KG1 (cell line): ENCODE measurements at places on chromosomes 16 and 17.

GRCh38 chr17:4626734-4627256 lies 14.7 kb downstream of the ALOX15 start:
- DNase-seq, result no peak

DNA sequence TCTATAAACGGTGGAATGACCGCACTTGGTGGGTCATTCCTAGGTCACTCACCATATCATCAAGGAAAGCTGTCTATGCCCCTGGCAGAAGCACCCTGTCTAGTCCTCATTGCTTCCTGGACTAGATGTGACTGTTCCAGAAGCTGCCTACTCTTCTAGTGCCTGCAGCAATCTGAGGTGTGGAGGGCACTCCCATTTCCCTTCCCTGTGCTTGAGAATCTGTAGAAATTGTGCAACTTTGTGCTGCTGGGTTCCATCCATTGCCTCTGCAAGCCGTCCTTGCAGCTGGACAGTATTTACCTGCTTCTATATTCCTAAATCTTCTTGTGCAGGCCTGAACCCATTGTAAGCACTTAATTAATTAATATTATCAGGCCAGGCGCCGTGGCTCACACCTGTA lies 52.1 kb downstream of the CACNG3 start:
- no peak for DNase-seq

DNA sequence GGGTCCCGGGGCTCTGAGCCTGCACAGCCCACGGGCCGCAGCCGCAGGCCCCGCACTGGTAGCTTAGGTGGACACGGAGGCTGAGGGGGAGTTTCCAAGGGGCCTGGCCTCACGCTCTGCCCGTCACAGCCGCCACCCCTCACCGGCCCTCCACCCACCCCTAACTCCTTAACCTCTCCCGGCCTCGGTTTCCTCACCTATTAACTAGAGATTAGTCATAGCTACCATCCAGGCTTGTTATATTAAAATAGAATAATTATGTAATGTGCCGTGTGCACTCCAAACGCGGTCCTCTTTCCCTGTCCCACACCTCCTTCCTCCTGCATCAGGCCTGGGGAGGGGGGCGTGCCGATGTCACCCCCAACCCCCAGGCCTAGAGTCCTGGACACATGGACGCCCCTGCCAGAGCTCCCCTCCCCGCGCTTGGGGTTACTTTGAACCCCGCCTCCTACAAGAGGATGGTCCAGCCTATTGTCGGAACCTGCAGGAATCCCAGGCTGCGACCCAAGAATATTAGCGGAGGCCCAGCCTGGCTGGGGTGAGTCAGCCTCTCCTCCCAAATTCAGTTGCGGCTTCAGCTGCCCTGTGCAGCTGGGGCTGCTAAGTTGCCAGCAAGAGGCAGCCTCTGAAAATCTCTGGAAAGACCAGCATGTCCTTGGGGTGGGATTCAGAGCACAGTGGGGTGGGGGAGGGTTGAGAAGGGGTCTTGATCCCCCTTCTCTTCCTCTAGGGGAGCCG lies 17.3 kb downstream of the SOCS3 start:
- no peak for DNase-seq

DNA sequence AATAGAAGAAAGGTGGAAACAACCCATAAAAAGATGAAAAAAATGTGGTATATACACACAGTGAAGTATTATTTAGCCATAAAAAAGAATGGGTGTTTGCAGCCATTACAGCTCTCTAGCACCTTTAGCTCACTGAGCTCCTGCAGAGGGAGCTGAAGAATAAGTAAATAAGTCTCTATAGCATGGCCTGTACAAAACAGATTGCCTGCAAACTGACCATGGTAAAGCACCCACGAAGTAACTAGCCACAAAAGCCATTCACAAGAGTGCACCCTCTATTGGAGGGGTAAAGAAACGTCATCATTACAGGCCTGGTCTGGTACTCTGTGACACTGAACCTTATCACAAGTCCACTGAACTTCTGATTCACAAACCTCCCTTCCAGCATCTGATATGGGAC lies 76.3 kb downstream of the USP32 start:
- no peak for DNase-seq

GRCh38 chr17:72445055-72445991 lies 324.5 kb downstream of the SOX9 start:
- no peak for DNase-seq

DNA sequence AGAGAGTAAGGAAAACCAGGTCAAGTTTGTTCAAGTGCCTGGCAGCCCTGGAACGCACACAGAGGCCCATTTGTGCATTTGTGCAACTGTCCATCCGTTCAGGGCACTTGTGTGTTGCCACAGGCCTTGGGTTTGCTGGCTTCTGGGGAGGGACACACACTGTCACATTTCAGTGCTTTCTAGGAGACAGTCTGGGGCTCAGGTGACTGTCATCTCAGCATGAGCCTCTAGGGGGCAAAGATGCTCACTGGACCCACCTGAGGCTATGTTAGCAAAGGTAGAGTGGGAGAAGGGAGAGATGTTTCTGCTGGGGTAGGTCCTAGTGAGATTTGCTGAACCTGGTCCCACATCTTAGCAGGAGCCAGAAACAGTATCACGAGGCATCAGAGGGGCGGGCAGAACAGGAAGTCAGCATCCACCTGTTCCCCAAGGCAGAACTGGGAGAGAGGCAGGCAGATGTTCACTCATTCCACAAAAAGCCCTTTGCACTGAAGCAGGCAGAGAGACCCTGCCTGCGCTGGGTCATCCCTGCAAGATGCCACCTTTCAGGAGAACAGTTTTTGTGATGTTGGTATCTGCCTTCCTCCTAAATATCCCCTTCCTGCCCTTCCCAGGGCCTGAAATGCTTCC lies 48.5 kb downstream of the RAI1 start:
- DNase-seq, result no peak

GRCh38 chr16:29775742-29776408 lies 2.2 kb upstream of the ZG16 start:
- no peak for DNase-seq

DNA sequence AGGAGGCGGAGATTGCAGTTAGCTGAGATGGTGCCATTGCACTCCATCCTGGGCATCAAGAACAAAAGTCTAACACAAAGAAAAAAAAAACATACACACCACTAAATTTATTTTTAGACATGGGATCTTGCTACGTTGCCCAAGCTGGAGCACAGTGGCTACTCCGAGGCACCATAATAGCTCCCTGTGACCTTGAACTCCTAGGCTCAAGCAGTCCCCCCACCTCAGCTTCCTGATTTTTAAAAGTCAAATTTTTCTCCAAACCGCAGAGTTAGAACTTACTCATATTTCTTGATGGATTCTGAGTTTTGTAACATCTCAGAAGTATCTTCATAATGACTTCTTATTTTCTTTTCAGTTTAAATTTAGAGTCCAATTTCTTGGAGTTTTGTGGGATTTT lies 3.4 kb downstream of the CMTM4 start:
- DNase-seq, result no peak

DNA sequence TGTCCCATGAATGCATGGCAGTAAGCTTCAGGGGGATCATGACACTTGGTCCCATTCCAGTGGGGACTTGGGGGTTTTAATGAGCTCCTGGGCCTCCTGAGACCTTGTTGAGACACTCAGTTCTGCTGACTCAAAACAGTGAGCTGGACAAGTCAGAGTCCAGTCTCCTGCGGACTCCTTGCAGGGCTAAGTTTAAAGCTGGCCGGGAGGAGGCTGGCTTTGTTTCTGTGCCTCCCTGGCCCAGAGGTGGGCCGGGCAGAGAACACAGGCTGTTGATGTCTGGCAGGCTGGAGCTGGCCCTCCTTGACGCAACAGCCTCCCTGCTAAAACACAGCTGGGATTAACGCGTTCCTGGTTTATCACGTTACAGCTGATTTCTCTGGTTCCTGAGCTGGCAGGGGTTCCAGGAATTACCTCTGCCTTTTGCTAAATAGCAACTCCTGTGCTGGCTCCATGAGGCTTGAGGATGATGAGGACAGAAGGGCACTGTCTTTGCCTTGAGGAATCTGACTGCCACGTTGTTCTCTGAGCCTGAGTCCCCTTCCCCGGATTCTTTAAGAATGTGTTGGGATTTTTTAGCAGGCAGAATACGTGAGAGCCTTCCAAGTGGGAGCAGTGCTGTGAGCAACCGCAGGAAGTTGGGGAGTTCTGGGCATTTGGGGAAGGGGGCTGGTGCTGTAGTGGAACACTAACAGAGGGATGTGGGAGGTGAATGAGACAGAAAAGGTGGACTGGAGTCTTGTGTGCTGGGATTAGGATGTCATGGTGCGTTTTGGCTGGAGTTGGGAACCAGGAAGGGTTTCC lies 2.0 kb downstream of the GPT2 start:
- DNase-seq, result no peak

DNA sequence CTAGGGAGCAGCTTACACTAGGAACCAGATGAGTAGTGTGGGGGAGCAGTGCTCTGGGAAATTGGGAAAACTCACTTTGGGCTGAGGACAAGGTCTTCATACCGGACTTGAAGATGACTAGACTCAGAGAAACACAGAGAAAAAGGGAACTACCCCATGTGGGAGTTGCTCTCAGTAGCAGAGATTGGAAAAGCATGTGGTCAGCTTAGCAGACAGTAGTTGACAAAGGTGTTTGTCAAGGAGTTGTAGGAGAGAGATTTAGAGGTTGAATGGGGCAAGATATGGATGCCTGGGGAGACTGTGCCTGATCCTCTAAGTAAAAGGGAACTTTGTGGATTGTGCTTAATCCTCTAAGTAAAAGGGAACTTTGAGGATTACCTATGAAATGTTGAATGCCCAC lies 194.5 kb upstream of the COX10 start:
- no peak for DNase-seq

- DNase-seq, result no peak
Observed at GRCh38 chr17:7579834-7580603, 581 bp downstream of the CD68 start.

DNA sequence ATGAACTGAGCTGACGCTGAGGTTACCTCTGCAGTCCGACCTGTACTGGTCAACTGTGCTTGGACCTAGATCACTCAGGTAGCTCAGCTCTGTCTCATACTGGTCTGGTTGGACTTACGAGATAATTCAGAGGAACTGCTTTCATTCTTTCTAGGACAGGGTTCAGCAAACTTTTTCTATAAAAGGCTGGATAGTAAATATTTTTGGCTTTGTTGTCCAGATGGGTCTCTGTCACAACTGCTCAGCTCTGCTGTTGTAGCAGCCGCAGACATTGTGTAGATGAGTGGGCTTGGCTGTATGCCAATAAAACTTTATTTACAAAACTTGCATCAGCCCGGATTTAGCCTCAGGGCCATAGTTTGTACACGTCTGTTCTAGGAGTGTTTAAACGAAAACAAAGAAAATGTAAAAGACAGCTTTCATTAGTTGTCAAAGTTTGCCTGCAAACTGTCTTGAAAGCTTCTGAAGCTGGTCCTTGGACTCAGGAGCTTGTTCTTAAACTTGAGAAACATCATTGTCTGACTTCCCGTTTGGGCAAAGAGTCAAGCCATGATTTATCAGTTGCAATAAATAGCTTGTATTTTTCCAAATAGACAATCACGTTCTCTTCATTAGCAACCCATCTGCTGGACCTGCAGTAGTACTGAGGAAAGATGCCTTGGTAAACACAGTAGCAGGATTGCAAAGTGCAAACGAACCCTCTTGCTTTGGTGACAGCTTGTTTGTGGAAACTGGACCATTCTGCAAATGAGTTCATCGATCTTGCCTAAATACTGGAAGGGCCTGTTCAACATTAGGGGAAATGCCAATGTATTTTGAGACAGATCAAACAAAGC lies 253.4 kb downstream of the SNX29 start:
- DNase-seq, result no peak

- DNase-seq, result no peak
Observed at GRCh38 chr17:73749337-73749823, 105.1 kb upstream of the SDK2 start.

DNA sequence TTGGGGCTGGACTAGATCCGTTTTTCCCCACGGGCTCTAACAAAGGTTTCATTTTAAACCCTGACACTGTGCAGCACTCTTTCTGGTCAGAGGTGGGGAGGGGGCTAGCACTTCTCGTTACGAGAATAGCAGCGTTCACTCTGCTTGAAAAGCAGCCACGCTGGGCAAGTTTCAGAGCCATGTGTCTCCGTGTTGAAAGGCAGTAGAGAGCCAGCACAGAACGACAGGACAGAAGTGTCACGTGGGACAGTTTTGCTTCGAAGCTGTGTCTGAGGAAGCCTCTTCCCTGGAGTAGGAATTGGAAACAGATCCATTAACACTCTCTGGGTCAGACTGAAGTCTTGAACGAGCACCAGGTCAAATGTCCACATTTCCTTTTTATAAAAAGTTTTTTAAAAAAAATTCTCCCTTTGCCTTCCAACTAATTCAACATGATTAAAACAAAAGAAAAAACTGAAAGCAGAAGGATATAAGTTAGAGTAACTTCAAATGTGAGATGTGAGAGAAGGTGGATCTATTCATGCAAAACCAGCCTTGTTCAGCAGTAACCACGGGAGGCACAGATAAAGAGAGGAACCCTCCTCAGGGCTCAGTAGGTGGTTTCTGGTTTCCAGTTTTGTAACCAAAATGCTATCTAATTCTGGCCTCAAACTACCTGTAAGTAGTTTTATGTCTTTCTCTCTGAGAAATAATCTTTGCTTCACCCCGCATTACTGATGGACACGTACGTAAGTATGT lies 65.0 kb downstream of the SMG6 start:
- no peak for DNase-seq

DNA sequence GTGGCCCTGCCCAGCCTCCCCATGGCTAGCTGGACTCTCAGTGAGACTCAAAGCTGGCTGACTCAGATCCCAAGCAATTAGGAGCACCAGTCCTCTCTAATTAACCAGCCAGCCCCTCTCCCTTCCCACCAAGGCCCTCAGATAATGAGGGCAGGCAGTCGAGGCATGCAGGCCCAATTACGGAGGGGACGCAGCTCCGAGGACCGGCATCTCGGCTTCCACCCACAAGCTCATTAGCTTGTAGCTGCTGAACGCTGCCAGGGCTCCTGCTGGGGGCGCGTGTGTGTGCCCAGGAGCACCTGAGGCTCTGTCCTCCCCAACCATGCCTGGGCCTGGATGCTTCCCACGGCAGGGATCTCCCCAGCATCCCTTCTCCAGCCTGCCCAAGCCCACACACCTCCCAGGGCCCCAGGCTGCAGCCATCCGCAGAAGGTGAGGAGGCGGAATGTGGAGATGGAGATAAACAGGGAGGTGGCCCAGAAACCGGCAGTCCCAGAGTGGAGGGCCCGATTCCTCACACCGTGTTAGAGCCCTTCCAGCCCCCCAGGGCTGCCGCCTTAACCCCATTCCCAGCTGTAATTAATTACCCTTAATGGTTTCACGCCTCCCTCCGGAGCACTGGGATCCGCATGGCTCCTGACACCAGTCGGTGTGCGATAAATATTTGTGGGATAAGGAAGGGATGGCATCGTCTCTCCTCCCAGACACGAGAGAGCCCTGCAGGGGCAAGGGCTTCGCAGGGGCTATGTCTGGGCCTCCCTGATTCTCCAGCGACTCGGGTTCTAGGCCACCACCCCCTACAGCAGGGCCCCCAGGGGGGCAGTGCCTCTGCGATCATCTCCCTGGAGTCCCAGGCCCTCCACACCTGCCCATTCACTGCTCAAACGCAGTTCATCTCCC lies 42.2 kb downstream of the RPH3AL start:
- no peak for DNase-seq

- DNase-seq, result no peak
Observed at GRCh38 chr16:31183432-31184428, 3.8 kb downstream of the FUS start.

GRCh38 chr16:70254965-70255286 lies 3.2 kb upstream of the EXOSC6 start:
- DNase-seq, result no peak
